ENCODE measurements at places on chromosomes 1 and 21. TPM values are rescaled to one million over a fixed set of nuclear protein-coding genes. Genes with fewer than 3 reads are reported as not detected.

Gene GGPS1
- polyA plus RNA-seq, result 64.1 TPM

Gene GUCA2A
- not detected for polyA plus RNA-seq

Gene OR6K3
- polyA plus RNA-seq, result 0.10 TPM

Gene ACOT11
- 13.6 TPM for polyA plus RNA-seq

Gene TSSK3
- polyA plus RNA-seq, result 7.4 TPM

Gene PTAFR
- polyA plus RNA-seq, result 1.9 TPM

DNA sequence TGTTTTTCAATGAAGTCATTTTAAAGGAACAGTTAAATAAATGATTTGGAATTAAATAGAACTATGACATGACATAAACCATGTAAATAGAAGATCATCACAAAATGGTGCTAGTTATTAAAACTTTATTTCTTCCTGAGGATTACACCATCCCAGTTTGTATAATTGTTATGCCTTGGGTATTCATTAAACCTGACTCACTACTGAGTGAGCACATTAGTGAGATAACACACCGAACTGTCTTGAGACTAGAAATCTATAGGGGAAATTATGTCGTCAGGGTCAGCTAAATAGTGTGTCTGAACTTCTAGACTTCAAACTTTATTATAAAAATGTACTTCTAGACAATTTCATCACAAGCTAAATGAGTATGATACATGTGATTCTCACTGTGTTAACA lies 189.4 kb downstream of the NCAM2 start:
- no peak for DNase-seq

DNA sequence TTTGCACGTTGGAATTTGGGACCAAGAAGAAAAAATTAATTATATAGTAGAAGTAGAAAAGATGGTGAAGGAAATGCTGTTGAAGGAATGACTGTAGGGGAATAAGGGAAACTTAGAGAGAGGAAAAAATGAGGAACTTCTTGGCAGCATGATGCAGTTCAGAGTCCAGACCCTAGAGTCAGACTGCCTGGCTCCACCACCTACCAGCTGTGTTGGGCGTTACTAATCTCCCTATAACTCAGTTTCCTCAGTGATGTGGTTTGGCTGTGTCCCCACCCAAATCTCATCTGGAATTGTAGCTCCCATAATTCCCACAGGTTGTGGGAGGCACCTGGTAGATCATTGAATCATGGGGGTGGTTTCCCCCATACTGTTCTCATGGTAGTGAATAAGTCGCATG lies 1.3 kb upstream of the SELP start:
- DNase-seq, result no peak

- no peak for DNase-seq
These were observed 47.0 kb upstream of the KCNK1 start for GRCh38 chr1:233566886-233567285.

- DNase-seq, result no peak
These were observed 11.9 kb downstream of the TRAF3IP3 start for GRCh38 chr1:209767706-209768105.

DNA sequence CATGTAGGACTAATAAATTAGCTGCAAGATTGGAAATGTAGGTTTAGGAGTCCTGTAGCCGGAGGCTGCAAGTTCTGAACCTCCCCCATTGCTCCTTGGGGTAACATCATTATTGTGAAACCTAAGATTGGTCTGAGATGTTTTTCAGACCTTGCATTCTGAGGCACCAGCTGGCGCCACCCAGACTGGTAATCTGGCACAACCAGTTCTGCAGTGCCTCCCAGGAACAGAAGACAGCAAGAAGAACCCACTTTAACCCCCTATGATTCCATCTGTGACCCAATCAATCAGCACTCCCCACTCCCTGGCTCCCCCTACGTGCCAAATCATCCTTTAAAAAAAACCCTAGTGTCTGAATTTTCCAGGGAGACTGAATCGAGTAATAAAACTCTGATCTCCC lies 11.6 kb upstream of the DNAJC6 start:
- DNase-seq, result no peak

DNA sequence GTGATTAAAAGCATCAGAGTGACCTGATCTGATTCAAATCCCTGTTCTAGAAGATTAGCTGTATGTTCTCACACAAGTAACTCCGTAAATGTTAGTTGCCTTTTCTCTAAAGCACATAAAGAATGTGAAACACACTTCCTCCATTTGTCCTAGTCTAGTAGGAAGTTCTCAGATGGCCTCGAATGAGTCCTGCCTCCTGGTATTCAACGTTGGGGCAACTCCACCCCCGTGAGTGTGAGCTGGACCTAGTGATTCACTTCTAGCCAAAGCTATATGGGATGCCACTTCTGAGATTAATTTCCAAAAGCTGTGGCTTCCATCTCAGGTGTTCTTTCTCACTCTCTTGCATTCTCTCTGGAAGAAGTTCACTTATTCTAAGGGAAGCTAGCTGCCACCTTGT lies 267.6 kb downstream of the GPATCH2 start:
- no peak for DNase-seq

DNA sequence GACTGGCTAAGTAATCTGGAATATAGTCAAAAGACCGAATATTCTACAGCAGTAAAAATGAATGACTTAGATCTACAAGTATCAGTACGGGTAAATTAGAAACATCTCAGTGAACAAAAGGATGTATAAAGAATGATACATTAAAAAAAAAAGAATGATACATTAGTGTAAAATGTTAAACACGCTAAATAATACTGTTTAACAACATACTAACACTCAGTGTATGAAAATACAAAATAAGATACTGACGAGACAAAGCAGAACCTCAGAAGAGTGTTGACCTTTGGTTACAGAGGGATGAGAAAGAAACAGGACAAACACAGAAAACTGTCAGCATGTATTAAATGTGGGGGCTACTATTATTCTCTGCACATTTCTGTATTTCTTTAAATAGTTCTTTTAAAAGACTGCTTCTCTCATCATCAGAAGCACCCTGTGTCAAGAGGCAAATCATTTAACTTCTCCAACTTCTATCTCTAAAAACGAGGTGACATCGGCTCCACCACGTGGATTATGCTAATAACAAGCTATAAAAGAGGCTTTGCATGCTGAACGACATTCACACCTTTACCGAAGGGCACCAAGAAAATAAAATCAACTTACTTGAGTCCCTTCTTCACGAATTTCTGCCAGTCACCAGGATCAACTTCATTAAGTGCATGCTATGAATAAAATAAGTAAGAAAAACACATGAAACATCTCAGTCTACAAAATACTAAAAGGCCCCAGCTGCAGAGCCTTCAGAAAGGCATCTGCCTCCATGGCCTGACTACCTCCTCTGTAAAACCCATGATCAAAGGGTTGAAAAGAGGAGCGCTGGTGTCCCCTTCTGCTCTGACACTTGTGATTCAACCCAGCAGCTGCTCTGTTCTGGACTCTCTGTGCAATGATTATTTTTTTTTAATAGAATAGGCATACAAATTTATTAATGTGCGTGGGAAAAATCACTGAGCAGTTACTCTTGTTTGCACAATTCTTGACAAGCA lies 42.5 kb downstream of the MRAP start:
- no peak for DNase-seq

- no peak for DNase-seq
These were observed 11.0 kb upstream of the SERBP1 start for GRCh38 chr1:67441183-67441582.

- peak; percentile 19 for DNase-seq
These were observed 27.4 kb downstream of the DTL start for GRCh38 chr1:212062832-212063438.

DNA sequence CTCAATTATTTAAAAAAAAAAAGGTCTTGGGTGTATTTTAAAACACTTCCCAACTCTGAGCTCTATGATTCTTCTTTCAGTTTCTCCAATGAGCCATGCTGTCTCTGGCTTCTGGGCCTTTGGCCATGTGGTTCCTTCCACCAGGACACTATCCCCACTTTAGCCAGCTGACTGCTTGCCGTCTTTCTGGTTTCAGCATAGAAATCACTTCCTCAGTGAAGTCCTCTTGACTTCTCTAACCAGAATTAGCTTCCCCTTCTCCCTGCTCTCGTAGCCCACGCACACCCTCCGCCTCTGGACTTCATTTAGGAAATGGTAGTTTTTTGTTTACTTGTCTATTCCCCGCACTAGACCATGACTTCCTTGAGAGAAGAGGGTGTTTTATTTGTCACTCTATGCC lies 1.1 kb upstream of the DIO1 start:
- no peak for DNase-seq

DNA sequence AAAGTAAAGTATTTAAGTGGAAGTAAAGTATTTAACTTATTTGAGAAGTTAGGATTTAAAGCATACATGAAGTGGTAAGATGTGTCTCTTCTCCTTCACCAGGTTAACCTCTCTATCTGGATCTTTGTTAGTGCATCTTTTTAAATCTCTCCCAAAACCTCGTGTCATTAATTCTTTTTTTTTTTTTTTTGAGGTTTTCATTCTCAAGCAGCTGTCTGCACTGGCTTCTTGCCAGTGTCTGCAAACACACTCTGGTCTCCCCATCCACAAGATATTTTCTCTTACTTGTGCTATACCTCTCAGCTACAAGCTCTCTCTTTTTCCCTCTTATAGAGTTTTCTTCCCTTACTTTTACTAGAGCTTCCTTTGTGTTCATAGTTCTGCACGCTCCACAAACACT lies 49.0 kb downstream of the CLDN17 start:
- DNase-seq, result no peak

- no peak for DNase-seq
These were observed 8.7 kb downstream of the PDXK start for GRCh38 chr21:43727519-43728153.
